GM12878 (cell line): ENCODE measurements at places on chromosomes 2 and 18. TPM values are rescaled to one million over a fixed set of nuclear protein-coding genes. Genes with fewer than 3 reads are reported as not detected.

LIMS3 gene
- total RNA-seq: 0.61 and 0.69 TPM in 2 replicates

RAB6D gene
- not detected in 2 replicates for total RNA-seq

MTIF2 gene
- 33.4 and 34.1 TPM in 2 replicates for total RNA-seq

C2orf78 gene
- total RNA-seq: 0.44 and 0.51 TPM in 2 replicates

PLEKHB2 gene
- 24.9 and 25.0 TPM in 2 replicates for total RNA-seq

RNU2-63P gene
- 12.3 and 12.8 TPM in 2 replicates for total RNA-seq

PRKAG3 gene
- total RNA-seq: not detected in 2 replicates

ZNF804A gene
- 1.6 and 1.7 TPM in 2 replicates for total RNA-seq

CREG2 gene
- total RNA-seq: not detected in 2 replicates

AKAIN1 gene
- not detected in 2 replicates for total RNA-seq

EVA1A gene
- total RNA-seq: 0.69 and 1.0 TPM in 2 replicates

CCDC74B gene
- total RNA-seq: 14.4 and 15.3 TPM in 2 replicates

SKA1 gene
- 24.0 and 25.6 TPM in 2 replicates for total RNA-seq

FOXI3 gene
- total RNA-seq: not detected in 2 replicates

HMSD gene
- 49.4 and 62.2 TPM in 2 replicates for total RNA-seq

SPC25 gene
- 18.7 and 22.8 TPM in 2 replicates for total RNA-seq

LTBP1 gene
- 0.15 and 0.32 TPM in 2 replicates for total RNA-seq

MFF gene
- total RNA-seq: 68.5 and 72.1 TPM in 2 replicates

NAT8 gene
- not detected in 2 replicates for total RNA-seq

EIF4E2 gene
- 73.2 and 73.3 TPM in 2 replicates for total RNA-seq

MC2R gene
- 0.15 TPM in 1 of 2 replicates, not detected in the other for total RNA-seq

CMPK2 gene
- total RNA-seq: 3.5 and 3.9 TPM in 2 replicates

ACTG2 gene
- total RNA-seq: 0.51 and 0.97 TPM in 2 replicates

IKZF2 gene
- 144 and 145 TPM in 2 replicates for total RNA-seq

RBM45 gene
- 12.8 and 13.9 TPM in 2 replicates for total RNA-seq

CHST10 gene
- 15.7 and 17.8 TPM in 2 replicates for total RNA-seq

TRABD2A gene
- total RNA-seq: 5.0 and 5.7 TPM in 2 replicates

PCARE gene
- 0.03 and 0.08 TPM in 2 replicates for total RNA-seq

HOXD13 gene
- not detected in 2 replicates for total RNA-seq

AP1S3 gene
- total RNA-seq: 7.6 and 9.2 TPM in 2 replicates

TLX2 gene
- total RNA-seq: 5.3 and 5.5 TPM in 2 replicates

TYMS gene
- total RNA-seq: 219 and 224 TPM in 2 replicates

TUBA4B gene
- not detected in 2 replicates for total RNA-seq

RGPD4 gene
- total RNA-seq: not detected in 2 replicates

C18orf54 gene
- total RNA-seq: 3.8 and 4.0 TPM in 2 replicates

DPP10 gene
- total RNA-seq: not detected in 2 replicates

NEU2 gene
- not detected in 2 replicates for total RNA-seq

SAG gene
- 0.69 TPM in 1 of 2 replicates, not detected in the other for total RNA-seq

CYP27A1 gene
- total RNA-seq: 0.61 and 0.72 TPM in 2 replicates

UGT1A7 gene
- total RNA-seq: not detected in 2 replicates
